ENCODE measurements at places on chromosomes 11 and 22.

DNA sequence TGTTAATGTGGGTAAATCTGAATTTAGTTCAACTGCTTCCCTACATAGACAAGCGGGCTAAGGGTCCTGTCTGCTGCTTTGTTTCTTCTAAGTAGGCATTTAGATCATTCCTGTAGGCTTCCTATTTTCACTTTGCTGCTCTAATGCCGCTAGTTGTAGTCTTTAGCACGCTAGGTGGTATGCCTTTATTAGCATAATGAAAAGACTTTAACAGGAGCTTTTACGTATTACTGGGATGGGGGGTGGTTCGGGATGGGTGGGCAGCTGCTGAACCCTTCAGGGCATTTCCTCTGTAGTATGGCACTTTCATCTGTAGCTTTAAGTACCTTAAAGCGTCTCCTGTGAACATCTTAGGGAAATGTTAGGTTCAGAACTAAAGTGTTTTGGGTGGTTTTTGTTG lies 85.3 kb downstream of the GGT1 start:
- DNase-seq: no peak

DNA sequence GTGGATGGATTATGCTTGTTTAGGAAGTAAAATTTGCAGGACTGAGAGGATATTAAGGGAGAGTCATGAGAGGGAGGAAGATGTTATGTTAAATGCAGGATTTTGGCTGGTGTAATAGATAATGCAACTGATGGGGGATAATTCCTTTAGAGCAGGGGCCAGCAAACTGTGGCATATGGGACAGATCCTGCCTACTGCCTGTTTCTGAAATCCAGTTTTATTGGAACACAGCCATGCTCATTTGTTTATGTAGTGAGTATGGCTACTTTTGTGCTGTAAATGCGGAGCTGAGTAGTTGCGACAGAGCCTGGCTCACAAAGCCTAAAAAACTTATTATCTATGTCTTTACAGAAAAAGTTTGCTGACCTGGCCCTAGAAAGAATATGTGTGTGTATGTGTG lies 66.6 kb upstream of the MPPED2 start:
- no peak for DNase-seq

DNA sequence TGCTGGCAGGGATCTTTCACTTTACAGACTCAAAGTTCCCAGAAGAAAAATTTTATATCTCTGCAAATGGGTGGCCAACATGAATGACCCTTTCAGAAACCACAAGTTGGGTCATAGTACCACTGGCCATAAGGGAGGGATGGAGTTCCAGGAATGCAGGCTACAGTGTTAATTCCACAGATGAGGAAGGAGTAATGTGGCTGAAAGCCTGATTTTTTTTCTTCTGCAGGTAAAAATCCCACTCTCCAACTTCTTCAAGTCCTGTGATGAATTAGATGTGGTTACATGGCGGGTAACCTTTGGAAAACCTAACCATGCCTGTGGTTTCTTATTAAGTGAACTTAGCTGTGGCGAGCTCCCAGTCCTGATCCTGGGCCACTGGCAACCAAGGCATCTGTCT lies 103.2 kb downstream of the SLC1A2 start:
- no peak for DNase-seq

DNA sequence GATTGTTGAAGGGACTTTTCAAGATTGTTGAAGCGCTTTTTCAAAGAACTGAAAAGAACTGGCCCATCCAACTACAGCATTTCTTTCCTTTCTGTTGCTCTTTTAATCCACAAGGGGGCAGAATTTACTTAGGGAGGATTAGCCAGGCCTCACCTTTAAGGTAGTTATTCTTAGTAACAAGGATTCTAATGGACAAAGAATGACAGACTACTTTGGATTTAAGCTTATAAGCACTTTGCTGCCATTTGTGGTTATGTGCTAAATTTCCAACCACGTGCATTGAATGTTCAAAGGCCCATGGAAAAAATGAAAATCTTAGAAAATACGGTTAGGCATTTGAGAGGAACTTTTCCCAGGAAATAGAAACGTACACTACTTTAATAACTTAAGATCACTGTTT lies 49.5 kb upstream of the HSPA8 start:
- DNase-seq: no peak

- no peak for DNase-seq
Observed at GRCh38 chr22:37907036-37907954, 1.2 kb downstream of the MICALL1 start.

- DNase-seq: no peak
Observed at GRCh38 chr11:46380340-46381047, 975 bp upstream of the MDK start.

GRCh38 chr11:116658876-116659535 lies 113.8 kb downstream of the BUD13 start:
- no peak for DNase-seq

- DNase-seq: no peak
Observed at GRCh38 chr11:79864882-79865281, 424.1 kb upstream of the TENM4 start.

DNA sequence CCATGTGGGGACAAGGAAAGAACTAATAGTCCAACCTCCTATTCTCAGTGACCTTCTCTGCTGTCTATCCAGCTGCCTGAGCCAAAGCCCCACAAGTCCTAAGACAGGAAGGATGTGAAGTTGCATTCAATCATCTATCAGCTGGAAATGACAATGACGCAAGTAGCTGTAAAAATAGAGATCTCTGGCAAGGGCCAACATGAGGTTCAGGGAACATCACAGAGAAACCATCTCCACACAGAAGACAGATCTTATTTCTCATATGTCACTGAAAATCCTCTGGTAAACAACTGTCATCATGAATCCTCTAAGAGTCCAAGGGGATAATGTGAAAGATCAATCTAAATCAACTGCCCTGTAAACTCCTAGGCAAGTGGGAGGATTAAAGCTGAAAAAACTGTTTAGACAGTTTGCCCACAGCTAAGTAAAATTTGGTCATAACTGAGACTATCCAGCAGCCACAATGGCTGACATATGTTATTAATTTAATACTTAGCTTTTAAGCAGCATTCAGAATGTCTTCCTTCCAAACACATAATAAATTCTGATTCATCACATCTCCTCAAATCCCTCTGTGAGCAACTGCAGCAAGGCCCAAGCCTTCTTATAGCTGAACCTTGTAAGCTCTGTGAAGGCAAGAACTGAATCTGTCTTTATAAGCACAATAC lies 52.1 kb downstream of the ALG9 start:
- DNase-seq: no peak

DNA sequence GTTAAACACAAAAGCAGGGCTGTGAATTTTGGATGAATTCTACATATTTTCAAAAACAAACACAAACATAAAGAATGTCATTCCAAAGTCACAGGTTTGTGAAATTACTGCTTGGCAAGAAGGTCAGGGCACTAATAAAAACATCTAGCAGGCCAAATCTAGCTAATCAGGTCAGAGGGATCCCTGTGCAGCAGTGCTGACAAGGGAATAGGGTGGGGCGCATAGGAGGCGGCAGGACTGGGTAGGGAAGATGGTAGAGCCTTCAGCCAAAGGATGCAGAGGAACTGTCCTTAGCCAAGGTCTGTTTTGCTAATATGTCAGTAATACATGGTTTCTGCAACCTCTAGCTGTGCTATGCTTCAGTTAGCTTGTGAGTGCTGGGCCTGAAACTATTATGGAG lies 396.6 kb downstream of the TENM4 start:
- no peak for DNase-seq

GRCh38 chr22:46432164-46433068 lies 96.9 kb downstream of the TRMU start:
- DNase-seq: no peak

- DNase-seq: no peak
Observed at GRCh38 chr11:73956876-73957653, 6.2 kb downstream of the DNAJB13 start.

GRCh38 chr11:62419943-62420342 lies 1.1 kb downstream of the SCGB1A1 start:
- no peak for DNase-seq

- DNase-seq: no peak
Observed at GRCh38 chr11:46127150-46127638, 5.9 kb upstream of the PHF21A start.

GRCh38 chr22:17217179-17217578 lies 2.1 kb downstream of the ADA2 start:
- DNase-seq: no peak

DNA sequence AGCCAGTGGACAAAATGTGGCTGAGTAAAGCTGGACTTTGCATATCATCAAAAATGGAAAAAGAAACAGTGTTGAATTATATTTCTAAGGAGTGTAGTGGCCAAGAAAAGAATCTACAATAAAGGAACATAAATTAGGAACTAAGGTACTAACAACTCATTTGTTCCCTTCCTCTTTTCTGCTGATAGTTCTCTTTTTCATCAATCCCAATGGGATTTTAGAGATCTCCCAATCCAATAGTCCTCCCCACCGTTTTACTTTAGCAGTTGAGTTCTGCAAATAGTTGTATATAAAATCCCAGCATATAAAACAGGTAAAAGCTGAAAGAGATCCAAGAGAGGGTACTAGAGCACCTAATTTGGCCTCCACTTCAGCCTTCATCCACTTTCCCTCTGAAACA lies 2.0 kb downstream of the PRCP start:
- no peak for DNase-seq

Measured in DMS 273 treated with DMSO at 0.1 percent for 48 hours (cell line).